ENCODE measurements at places on chromosomes 11 and 22.

GRCh38 chr11:78063440-78064181, at the start of gene THRSP:
Gene THRSP, plus strand, starts transcription at chr11:78063861. Its CDS starts 21 bp downstream, at chr11:78063882.
- no peak for DNase-seq

- no peak for DNase-seq
Observed at GRCh38 chr11:66550887-66551286, 4.2 kb downstream of the ACTN3 start.

GRCh38 chr11:120424185-120424969, 87.2 kb upstream of the GRIK4 start:
- no peak for DNase-seq

DNA sequence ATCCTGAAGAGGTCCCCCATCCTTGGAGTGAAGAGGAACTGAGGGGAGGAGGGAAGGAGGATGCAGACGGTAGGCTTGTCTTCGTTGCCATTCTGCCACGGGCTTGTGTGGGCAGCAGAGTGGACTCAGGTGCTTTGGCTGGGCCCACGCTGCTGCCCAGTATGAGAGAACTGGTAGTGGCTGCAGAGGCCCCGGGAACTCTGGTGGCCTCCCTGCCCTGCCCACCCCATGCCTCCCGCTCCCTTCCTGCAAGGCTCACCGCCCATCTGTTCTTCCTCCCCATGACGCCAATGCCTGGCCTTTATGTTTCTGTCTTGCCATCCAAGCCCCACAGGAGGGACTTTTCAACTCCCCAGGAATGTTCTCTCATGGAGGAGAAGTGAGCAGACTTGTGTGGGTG, 157.4 kb downstream of the DSCAML1 start:
- DNase-seq: no peak

- no peak for DNase-seq
Observed at GRCh38 chr11:47306484-47306844, 36.5 kb downstream of the MADD start.

- no peak for DNase-seq
Observed at GRCh38 chr11:131334601-131335000, 35.8 kb upstream of the NTM start.

DNA sequence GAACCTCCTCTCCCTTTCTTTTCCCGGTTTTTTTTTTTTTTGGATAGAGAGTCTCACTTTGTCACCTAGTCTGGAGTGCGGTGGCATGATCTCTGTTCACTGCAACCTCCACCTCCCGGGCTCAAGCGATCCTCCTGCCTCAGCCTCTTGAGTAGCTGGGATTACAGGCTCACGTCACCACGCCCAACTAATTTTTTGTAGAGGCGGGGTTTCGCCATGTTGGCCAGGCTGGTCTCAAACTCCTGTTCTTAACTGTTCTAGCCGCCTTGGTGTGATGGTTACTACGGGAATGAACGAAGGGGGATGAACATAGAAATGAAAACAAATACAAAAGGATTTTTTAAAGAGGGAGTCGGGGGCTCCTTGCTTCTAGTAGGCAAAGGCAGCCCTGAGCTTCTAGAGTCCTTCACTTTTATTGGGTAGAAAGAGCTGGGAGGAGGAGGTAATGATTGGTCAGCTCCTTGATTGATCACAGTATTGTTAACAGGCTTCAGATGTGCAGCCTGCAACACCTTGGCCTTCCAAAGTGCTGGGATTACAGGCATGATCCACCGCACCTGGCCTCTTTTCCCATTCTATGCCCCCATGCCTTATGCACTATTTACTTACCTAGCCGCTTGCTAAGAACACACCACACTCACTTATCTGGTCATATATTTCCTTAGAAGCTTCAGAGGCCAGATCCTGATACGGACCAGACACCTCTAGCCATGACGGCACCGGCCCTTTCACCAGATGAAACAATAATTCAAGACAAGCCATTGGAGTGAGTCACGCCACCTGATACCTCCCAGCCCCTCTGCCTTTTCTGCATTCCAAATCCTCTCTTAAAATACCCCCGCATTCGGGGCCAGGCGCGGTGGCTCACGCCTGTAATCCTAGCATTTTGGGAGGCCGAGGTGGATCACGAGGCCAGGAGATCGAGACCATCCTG, 20.7 kb downstream of the SUSD2 start:
- no peak for DNase-seq

- no peak for DNase-seq
Observed at GRCh38 chr11:130616573-130616972, 168.1 kb downstream of the ADAMTS15 start.

- no peak for DNase-seq
Observed at GRCh38 chr11:73317373-73317772, 9.3 kb downstream of the ARHGEF17 start.

GRCh38 chr11:119322921-119323531, 6.1 kb upstream of the MCAM start:
- DNase-seq: no peak

DNA sequence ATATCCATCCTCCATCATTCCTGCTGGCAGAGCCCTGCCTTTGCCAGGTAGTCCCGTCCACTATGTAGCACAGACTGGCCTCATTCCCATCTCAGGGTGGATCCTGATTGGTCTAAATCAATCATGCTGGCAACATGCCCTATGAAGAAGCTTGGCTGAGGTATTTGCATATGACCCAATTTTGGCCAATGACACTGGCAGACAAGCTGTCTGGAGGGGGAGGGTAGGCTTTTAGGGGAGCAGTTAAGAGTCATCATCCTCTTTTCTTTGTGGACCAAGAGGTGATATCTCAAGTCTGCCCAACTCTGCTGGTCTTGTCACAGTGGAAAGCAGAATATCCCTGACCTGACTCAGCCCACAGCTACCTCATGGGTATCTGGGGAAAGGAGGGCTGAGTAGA, 5.1 kb downstream of the CCDC89 start:
- no peak for DNase-seq

DNA sequence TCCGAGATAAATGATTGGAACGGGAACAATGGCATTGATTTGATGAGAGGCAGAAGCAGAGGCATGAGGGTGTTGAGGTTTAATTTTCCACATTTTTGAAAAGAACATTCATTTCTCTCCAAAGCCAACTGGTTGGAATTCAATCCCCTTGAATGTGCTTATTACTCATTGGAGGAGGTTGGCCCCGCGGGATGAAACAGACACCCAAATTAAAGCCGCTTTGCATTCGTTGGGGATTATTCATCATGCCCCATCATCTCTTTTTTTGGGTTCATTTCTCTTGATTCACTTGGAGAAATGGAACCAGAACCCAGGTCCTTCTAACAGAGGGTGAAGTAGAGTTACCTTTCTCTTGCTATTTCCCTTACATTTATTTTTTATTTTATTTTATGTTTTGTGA, 47.6 kb upstream of the PARVG start:
- DNase-seq: no peak
